ENCODE measurements at places on chromosomes 4 and X.
A peak's percentile ranks its signal among the peaks of the same experiment; 100 is the strongest.

DNA sequence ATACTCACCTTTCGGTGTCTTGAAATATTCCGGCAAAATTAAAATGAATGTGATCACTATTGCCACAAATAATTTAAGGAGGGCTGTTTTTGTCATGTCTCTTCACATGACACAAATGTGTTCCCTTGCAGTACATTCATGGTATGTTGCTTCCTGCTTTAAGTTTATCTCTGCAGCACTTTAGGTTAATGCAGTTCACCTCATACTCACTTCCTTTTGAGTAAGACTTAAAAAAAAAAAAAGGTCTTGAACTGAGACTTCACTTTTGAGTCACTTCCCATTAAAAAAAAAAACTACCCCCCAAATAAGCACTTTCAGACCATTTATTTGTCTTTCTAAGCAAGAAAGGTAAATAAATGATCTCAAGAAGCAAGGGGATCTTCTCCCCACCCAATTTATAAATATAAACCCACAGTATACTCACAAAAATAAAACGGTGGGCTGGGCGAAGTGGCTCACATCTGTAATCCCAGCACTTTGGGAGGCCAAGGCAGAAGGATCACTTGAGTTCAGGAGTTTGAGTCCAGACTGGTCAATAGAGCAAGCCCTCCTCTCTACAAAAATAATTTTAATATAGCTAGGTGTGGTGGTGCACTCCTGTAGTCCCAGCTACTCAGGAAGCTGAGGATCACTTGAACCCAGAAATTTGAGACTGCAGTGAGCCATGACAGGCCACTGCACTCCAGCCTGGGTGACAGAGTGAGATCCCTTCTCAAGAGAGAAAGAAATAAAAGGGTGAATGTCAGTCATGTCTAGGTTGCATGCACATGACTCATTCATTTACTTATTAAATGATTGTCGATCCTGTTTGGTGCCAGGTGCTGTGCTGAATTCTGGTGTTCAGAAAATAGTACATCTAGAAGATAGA, at the start of gene TMEM156:
TSS of gene TMEM156 (minus strand) at position 192 of the 868 bp plus-strand sequence. CDS start at position 96, 96 bp downstream.
- DNase-seq, result no peak

DNA sequence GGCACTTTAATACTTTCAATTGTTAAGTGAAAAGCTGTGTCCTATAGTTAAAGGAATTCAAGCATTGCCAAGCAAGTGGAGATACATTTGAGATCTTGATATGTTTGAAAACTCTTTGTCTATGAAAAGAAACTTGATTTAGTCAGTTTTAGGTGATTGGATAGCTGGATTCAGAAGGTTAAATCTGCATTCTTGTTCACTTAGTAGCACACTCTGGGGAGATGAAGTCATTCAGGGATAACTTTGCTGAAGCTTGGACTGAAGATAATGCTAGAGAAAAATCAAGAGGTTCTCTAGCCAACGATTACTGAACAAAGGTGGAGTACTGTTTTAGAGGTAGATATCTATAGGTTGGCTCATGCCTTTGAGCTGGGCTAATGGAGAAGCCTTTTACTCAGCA, 90.6 kb downstream of the DCAF8L2 start:
- DNase-seq, result no peak

GRCh38 chr4:161704040-161704439, 459.8 kb downstream of the FSTL5 start:
- DNase-seq, result no peak

- DNase-seq, result no peak
These were observed 240.8 kb upstream of the TAPT1 start for GRCh38 chr4:16467061-16467460.

DNA sequence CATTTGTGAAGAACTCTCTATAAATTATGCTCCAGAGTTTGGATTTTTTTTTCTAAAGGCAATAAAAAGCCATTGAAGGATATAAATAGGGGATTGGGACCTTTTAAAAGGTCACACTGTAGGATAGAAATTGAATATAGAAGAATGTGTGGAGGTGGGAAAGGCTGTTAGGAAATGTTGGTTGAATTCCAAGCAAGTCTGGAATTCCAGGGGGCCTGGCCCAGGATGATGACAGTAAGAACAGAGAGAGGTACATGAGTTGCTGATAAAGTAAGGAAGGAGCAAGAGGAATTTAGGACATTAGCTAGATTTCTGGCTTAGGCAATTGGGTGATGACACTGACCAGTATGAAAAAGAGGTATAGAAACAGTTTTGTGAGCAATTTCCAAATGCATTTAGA, 95.4 kb upstream of the USP38 start:
- no peak for DNase-seq

DNA sequence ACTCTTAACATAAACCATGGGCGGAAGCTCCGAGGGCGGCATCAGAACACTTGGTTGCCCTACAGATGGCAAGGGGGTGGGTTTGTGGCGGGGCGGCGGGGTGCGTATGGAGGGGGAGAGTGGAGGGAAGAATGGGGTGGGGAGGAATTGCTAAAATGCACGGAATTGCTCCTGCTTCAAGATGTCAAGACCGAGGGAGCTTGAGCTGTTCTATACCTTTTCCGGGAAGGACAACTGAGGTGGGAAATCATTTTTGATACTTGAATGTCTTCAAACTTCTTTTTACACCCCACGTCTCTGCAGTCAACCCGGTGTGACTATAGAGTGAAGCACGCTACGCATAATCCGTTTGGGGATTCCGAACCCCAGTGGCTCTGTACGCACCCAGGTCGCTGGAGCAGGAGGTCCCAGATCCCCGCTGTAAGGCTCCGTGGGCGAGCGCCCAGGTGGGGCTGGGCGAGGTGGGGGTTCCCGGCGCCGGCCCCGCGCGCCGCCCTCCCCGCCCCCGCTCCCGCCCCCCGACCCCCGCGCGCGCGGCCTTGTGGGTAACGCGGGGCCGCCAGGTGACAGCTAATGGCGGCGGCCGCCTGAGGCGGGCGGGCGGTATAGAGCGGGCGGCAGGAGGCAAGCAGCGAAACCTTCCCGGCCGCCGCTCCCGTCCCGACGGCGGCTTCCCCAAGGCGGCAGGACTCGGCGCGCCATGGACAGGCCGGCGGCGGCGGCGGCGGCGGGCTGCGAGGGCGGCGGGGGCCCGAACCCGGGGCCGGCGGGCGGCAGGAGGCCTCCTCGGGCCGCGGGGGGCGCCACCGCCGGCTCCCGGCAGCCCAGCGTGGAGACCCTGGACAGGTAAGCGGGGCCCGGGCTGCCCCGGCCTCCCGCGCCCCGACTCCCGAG, at the start of gene MTMR1:
TSS of gene MTMR1 (plus strand) at position 566 of the 894 bp plus-strand sequence. CDS start at position 701, 135 bp downstream.
- DNase-seq, result peak; percentile 88

DNA sequence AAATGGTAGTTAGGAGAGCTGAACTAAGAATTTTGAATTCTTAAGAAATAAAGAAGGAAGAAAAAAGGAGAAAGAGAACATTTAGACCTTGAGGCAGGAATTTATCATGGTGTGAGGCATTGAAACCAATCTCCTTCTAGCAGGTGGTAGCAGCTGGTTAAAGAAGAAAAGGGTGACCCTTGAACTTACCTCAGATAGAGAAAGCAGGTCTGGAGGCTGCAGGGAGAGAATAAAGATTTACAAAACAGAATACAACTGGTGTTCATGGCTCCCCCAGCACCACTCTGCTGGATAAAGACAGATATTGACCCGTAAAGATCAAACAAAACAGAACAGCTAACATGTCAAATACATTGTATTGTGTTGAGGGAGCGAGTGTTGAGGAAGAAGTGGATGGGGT, 56.0 kb downstream of the NCAPG start:
- DNase-seq, result no peak

DNA sequence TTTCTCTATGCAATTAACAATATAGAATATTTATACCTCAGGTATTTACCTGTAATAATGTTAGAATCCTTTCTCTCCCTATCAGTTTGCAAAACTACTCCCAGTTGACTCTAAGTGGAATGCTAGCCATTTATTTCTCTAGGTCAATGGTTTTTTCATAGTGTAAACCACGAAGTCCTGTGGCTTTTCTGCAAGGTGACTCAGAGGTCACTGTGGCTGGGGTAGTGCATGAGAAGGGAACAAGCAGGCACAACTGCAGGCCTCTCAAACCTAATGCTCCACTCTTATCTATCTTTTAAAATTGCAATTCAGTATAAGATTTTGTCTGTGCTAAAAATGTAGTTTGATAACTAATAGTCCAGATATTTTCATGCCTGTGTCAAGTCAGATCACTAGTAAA, 159.4 kb downstream of the ANTXR2 start:
- no peak for DNase-seq

GRCh38 chr4:161160718-161161117, 1003.1 kb downstream of the FSTL5 start:
- no peak for DNase-seq

- no peak for DNase-seq
These were observed 811.8 kb downstream of the RAB28 start for GRCh38 chr4:12672303-12672702.

DNA sequence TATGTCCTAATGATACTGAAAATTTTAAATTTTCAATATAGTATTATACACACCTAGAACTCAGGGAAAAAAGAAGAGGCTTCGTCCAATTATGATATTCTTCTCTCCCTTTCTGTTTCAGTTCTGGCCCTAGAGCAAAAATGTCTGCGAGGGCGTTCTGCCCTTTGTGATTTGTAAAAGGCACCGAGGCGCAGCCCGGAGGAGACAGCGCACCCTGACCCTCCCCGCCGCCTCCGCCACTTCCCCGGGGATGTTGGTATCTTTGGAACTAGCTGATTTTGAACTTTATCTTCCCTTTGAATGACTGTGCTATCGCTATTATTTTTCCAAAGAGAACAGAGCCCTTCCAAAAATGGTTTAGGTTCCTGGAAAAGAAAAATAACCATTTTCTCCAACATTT, 173.2 kb upstream of the FAM9B start:
- no peak for DNase-seq

DNA sequence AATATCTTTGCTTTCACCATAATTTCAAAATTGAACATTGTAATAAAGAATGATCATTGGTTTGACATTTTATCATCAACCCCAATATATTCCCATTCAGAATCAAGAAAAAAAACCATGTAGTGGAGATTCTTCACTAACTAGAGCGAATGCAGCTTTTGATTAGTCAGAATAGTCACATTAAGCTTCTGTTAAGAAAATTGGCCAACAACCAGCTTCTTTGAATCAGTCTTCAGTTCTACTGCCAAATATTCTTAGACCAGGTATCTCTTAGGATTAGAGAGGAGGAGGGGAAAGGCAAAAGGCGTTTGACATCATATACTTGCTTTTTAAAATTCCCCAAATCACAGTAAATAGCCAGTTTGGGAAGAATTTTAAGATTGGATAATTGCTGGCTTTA, 22.2 kb upstream of the TBC1D8B start:
- DNase-seq, result no peak

- DNase-seq, result no peak
These were observed 84.8 kb upstream of the PLAC1 start for GRCh38 chrX:134743091-134743490.

GRCh38 chr4:173182403-173182802, 13.8 kb downstream of the GALNT7 start:
- no peak for DNase-seq

GRCh38 chrX:68995780-68996551, 167.1 kb downstream of the EFNB1 start:
- DNase-seq, result no peak

DNA sequence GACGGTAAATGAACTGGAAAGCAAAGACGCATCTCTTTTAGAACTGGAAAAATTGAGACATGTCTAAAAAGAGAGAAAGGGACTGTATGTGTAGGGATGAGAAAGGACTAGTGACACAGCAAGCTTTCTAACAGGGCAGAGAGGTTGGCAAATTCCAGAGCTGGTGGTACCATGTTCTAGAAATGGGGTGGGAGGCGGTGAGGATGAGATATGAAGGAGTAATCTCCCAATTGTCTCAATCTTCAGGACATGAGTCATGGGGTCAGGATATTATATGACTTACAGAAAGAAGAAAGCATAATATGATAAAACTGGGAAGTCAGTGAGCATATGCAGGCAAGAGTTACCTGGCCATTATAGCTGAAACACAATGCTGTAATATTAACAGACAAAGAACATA, 14.2 kb downstream of the TAB3 start:
- DNase-seq, result no peak

- peak; percentile 53 for DNase-seq
These were observed 45.2 kb downstream of the HTRA3 start for GRCh38 chr4:8314691-8315255.

DNA sequence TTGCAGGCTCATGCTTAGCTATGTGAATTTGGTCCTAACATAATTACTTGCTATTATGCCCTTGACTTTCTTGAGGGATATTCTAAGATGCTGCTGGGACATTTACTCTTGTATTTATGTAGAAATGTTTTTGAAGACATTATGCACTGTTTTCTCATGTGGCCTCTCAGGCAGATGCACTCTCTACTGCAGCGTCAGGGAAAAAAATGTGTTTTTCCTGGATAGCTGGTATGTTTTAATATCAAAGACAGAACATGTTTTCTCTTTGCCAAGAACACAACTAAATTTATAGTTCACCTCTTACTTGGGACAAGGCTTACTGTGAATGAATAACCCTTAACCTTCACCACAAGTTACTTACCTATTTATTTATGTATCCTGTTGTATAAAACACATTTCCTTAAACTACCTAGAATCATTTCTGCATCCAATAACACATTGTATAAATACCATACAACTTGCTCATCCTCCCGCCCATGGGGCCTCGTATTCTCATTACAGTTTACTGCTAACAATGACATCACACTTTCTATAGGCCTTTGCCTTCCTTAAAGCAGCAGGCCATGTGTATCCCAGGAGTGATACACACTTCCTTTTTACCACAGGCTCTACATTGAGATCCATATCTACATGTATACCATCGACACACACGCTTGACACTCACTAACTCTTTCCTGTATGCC, 178.7 kb downstream of the SLIT2 start:
- DNase-seq, result no peak

GRCh38 chr4:70940134-70940533, 38.0 kb downstream of the MOB1B start:
- DNase-seq, result no peak

DNA sequence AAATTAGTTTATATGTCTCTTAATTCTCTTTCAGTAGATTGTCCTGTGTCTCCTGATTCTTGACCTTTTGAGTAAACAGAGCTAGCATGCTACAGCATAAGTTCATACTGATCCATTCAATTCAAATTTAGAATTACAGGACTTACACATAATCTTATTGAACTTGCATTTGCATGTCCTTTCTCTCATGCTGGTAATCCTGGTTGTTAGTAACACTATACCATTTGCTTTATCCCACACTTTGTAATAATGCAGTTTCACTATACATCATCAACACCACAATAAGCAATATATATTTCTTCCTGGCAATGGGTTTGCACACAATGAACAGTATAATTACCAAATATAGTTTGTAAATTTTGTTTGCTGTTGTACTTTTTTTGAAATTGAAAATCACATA, 937.2 kb upstream of the GRID2 start:
- DNase-seq, result no peak

DNA sequence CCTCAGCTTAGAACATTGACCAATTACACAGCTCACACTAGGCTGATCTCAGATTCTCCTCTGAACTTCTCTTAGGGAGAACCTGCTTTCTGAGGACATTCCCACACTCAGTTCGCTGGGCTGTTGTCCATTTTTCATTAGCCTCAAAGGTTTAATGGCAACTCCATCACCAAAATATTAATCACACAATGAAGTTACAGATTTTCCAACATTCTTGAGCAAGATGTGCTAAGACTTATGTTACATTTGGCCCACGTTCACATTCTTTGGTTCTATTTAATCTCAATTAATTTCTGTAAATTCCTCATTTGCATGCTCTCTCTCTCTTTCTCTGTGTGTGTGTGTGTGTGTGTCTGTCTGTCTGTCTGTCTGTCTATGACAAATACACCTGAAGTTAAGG, 82.3 kb upstream of the EDNRA start:
- DNase-seq, result no peak
